ENCODE measurements at places on chromosomes 12 and 14.

GRCh38 chr12:76024942-76025600 lies 6.5 kb downstream of the PHLDA1 start:
- DNase-seq = no peak

DNA sequence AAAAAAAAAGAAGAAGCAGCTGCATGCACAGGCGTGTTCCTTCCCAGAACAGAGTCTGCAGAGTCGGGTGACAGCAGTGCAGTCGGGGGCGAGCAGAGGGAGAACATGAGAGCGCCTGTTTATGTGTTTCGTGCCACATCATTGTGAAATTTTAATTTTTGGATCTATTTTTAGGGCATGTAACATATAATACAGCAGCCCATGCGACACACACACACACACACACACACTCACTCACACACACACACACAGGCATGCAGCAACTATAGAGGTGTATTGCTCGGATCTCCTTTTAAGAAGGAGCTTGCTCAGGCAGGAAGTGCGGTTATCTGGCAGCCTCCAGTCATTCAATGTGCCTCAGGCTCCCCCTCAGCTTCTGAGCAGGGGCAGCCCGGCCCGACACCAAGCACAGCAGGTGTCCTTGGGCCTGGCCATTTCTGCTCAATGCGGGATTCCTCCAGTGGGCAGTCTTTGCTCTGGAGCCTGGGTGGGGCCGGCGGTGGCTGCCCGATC lies 71.8 kb downstream of the ZNF664 start:
- DNase-seq = peak; percentile 15

- no peak for DNase-seq
These were observed 30.1 kb upstream of the TSPAN11 start for GRCh38 chr12:30896461-30896860.

GRCh38 chr12:104212516-104212915 lies 3.1 kb upstream of the TXNRD1 start:
- DNase-seq = no peak

DNA sequence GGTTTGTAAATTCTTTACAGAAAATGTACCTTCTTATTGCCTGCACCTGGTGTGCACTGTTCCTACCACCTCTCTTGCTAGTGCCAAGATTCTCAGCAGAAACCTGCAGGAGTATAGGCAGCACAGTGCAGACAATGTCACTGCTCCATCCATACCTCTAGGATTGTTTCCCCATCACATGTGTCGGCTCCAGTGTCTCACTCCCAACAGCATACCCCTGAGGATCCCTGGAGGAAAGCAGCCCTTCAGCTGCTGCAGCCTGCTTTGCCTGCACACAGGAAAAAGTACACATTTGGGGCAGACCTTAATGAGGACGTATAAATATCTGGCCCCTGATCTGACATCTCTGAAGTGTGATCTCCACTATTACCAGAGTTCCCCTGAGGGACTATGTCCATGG lies 235.5 kb downstream of the MDGA2 start:
- DNase-seq = no peak

DNA sequence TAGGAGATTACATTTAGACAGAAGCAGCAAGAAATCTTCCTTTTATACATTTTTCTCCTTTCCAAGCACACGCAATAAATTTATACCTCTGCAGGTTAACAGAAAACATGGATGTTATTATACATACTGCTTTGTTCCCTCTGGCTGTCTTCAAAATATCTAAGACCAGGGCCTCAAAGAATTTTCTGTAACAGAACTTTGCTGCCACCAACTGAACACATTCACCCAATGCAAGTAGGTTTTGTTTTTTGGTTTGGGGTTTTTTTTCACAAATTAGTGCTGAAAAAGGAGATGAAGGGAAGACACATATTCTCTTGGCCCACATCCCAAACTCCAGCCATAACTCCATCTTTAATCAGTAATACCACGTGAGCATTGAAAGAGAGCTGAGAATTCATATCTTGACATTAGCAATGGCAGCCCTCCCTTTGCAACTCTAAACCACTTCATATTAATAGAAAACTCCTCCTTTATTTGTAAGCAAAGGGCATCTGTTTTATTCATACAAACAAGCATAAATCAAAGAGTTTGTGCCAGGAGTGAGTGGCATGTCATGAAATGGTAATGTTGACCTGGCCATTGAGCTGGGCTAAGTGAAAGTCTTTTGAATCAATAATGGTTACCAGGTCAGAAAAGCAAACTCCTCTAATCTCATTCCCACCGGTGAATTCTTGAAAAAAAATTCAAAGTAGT lies 150.8 kb upstream of the FSCB start:
- DNase-seq = no peak

GRCh38 chr12:39553476-39553875 lies 66.1 kb downstream of the ABCD2 start:
- DNase-seq = no peak

GRCh38 chr14:100156776-100157175 lies 2.7 kb downstream of the DEGS2 start:
- no peak for DNase-seq

- no peak for DNase-seq
These were observed 240 bp downstream of the BTG1 start for GRCh38 chr12:92145481-92145730.

All from CD4-positive, alpha-beta T cell treated with Interleukin-6 at 100 ng/mL for 8 hours (primary cell).